ENCODE measurements at places on chromosomes 1 and 21.

- no peak for DNase-seq
Observed at GRCh38 chr1:217230412-217230811, 400.5 kb downstream of the GPATCH2 start.

- DNase-seq, result no peak
Observed at GRCh38 chr1:28147264-28148094, 29.0 kb downstream of the PTAFR start.

DNA sequence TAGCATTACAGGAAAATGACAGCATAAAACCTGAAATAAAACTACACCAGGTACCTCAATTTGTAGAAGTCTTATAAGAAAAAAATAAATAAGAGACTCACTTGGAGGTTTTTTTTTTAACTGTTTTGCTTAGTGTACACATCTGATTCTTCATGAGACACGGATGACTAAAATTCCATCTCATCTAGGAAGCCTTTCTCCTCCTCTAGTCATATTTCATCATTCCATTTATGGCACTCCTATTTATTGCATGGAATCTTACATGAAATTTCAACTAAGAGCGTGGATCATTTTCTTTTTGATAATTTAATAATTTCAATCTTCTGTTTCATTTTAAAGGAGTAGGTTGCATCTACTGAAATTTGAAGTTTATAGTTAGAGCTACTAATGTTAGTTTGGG, 1.6 kb upstream of the PTGS2 start:
- DNase-seq, result no peak

- DNase-seq, result no peak
Observed at GRCh38 chr1:244761279-244761678, 74.2 kb upstream of the COX20 start.

GRCh38 chr21:39118604-39119215, 64.5 kb downstream of the PSMG1 start:
- DNase-seq, result no peak

GRCh38 chr1:44539991-44540730, 134.1 kb downstream of the TMEM53 start:
- no peak for DNase-seq

DNA sequence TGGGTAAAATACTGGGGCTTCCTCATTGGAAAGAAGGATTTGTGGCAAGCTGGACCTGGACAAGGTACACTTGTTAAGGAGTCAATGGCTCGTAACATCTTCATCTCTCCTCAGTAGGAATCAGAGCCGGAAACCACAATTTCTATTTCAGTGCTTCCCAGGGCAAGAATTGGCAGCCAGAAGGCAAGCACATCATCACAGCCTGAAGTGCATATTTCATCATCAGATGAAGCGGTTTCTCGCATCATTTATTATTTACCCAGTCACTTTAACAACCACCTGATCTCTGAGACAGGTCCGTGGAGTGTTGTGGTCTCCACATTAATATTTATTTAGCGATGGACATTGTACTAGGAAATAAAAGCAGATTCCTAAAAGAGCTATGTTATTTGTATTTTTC, 55.0 kb downstream of the KCNJ15 start:
- no peak for DNase-seq

DNA sequence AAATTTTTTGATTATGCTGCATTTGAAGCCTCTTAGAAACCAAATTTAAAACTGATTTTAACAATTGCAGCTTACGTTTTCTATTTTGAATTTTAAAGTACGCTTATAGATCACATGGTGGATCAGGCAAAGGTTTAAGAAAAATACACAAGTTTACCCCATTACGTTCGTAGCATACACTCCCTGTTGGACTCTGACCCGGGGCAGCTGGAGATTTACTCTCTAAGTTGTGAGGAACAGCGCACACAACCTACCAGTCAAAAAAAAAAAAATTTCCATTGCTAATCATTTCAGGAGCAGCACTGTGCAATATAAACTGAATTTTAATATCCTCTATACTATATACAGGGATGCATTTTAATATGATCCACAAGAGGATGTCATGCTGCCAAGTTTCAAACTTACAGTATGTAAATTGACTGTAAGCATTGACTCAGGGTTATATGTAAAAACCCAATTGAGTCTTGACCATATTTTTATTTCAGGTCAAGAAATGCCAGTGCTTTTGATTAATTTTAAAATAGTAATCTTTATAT, 20.4 kb downstream of the CSDE1 start:
- no peak for DNase-seq

DNA sequence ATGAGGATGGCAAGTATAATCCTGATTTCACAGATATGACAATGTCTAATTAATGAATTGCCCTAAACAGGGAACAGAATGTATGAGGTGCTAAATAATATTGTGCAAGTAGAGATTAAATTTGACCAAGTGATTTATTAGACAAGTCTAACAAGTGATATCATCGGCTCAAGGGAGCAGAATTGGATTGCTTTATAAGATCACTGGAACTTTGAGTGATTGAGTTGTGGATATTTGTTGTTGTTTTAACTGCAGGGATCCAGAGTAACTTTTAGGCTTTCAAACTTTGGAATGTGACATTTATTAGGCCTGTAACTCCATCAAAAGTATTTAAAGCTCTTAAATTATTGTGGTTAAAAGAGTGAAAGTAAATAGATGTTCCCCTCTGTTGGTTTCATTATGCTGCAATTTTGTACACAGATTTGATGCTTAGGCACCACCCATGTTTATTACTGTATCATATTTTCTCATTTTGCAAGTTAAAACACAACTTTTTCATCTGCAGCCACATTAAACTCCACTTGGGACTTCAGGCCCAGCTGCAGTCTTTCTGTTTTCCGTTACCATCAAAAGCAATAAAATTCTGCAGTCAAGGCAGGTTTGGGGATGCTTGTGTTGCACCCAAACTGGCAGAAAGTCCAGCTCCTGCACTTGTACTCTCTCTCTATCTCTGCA, 206.6 kb downstream of the HLX start:
- no peak for DNase-seq
